ENCODE measurements at places on chromosomes 3 and 15.

DNA sequence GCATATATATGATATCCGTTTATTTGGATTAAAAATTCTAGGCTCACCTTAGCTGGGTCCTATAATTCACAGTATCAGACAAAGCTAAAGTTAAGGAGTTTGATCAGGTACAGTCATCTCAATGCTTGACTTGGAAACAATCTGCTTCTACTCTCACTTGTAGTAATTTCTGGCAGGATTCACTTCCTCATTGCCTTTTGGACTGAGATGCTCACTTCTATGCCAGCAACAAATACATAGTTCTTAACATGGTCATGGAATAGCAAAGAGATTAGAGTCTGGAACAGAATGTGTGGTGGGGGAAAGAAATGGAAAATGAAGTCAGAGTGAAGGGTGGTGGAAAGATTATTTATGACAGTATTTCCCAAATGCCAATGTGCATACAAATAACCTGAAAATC is 693.6 kb downstream of the CADM2 start:
- DNase-seq = no peak

GRCh38 chr3:111582120-111582474 is 13.0 kb downstream of the ZBED2 start:
- no peak for DNase-seq

DNA sequence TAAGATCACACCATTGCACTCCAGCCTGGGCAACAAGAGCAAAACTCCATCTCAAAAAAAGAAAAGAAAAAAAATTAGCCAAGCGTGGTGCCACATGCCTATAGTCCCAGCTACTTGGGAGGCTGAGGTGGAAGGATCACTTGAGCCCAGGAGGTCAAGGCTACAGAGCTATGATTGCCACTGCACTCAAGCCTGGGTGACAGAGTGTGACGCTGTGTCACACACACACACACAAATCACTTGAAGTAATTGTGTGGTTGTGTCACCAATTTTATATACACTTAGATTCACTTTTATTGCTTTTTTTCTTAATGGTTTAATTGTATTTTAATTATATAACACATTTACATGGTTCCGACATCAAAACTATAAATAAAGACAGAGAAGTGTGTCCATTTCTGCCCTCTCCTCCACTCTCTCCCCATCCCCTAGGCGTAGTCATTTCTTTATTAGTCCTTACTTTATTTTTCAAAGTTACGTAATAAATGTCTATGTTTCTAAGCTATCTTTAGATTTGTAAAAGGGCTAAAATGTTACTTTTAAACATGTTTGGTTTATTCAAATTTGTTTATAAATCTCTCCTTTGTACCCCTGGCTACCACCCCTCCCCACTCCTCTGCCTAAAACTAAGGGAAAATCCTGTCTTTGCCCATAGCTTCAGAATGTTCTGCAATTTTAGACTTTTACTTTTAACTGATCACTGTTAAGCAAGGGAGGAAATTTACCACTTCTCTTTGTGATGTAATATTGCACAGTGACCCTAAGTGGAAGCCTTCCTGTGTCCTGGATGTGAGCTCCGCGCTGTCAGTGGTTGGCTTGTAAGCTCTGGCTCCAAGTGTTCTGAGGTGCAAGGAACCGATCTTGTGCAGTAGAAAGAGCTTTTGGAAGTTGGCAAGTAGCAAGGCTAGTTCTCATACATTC is 10.8 kb upstream of the VILL start:
- DNase-seq = no peak

DNA sequence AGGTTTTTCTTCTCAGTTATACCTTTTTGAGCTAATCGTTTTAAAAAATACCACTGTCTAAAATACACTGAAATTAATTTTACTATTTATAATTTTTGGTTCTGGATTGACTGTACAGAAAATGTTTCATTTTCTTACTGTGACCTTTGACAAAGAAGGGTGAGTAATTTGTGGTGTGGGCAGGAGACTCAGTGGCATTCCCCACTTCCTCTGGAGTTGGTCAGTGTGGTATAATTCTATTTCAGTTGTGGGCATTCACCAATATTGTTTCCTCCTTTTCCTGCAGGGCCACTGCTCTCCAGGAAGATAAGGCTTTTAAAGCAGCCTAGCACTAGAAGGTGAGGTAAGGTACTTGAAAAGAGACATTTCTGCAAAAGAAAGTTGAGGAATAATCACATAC is 6.5 kb downstream of the DAG1 start:
- peak; percentile 76 for DNase-seq

DNA sequence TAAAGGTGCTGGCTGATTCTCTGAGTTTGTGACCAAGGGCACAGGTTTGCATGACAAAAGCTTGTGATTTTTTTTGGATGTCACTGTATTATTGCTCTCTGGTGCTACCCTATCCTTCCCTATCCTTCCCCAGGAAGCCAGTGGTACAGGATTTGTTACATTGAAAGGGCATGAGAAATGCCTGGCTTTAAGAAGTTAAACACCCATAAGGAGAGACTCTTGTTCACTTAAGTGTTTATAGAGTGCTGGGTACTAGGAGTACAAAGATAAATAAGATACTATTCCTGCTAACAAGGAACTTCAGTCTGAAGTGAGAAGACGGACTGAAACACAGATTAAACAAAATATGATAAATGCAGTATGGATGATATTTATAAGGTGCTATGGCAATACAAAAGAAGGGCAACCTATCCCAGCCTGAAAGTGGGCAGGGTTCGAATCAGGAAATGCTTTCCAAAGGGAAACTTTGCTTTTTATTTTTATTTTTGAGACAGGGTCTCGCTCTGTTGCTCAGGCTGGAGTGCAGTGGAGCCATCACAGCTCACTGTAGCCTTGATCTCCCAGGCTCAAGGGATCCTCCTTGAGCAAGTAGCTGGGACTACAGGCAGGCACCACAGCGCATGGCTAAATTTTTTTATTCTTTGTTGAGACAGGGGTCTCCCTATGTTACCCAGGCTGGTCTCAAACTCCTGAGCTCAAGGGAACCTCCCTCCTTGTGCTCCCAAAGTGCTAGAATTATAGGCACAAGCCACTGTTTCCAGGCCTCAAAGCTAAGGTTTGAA is 11.2 kb downstream of the LCMT2 start:
- no peak for DNase-seq
